Stimulated activated CD4-positive, alpha-beta T cell treated with anti-CD3 and anti-CD28 coated beads, Interleukin-12 subunit alpha, Interleukin-12 subunit beta, amount 100 ng/mL, for 24 hours (primary cell): ENCODE measurements at places on chromosomes 11 and 22.

DNA sequence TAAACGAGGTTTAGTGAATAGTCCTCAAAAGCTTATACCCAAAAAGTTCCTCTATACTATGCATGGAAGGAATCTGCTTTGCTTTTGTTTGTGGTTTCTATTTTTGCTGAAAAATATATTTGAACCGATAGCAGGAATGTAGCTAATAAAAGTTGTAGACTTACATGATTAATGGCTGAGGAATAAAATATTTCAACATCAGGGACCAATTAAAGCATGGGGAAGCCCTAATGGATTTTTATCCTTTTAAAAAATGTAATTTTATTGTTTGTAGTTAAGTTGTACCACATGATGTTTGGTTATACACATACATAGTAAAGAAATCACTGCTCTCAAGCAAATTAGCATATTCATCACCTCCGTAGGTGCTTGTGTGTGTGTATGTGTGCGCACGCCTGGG lies 295.3 kb upstream of the CNTN5 start:
- DNase-seq: no peak

DNA sequence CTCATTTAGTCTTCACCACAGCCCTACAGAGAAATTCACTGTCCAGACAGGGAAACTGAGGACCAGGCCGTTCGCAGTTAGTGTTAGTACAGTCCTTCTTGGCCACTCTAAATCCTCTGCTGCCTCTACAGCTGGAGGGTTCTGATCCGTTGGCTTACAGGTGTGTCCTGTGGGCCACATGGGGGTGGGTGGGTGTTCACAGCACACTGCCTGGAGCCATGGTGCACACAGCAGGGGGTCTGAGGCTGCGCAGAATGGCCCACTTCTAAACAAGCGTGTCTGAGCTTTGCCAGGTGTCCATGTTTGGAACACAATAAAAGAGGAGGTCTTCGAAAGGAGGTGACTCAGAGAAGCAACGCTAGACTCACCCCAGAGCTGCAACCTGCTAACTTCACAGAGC lies 249.0 kb downstream of the ST3GAL4 start:
- DNase-seq: no peak

DNA sequence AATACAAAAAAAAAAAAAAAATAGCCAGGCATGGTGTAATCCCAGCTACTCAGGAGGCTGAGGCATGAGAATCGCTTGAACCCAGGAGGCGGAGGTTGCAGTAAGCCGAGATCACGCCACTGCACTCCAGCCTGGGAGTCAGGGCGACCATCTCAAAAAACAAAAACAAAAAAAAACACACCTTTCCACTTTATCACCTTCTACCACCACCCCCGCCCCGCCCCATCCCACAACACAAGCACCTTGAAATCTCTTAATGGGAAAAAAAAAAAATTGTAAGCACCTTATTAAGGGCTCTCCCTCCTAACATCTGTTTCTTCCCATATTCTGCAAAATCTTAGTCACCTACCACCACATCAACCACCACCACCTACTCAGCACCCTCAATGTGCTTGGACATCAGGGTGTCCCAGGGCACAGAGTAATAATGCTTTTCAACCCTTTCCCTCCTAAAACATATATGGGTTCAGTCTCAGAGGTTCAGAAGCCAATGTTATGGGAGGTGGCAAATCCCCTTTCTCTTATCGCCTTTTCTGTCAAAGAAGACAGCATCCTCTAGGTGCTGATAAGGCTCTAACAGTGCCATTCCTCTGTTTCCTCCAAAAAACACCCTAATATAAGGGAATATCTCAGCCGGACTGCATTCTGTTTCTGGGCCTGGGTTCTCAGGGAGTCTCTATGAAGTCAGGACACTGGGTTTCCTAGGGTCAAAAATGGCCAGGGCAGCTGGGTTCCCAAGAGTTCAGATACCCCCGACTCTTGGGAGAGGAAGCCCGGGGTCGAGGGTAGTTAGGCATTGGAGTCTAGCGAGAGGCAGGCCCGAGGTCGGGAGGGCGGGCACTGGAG lies 718 bp downstream of the INTS5 start:
- DNase-seq: no peak

- DNase-seq: no peak
Measured at GRCh38 chr11:114232400-114233059, 63.7 kb upstream of the NNMT start.

DNA sequence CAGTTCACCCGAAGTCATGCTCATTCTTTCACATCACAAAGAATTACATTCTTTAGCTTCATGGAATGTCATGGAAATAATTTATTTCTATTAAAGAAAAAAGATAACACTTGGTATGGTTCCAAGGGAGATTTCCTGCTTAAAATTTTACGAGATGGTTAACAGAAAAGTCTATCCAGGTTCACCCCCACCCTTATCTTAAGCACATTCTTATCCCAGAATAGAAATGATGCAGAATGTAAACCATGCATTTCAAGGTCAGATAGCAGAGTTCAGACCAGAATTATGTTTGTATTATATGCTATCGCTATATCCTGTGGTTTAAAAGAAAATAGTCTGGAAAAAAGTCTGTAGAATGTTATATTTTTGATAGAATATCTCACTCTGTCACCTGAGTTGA lies 58.7 kb downstream of the GAS2 start:
- DNase-seq: no peak

DNA sequence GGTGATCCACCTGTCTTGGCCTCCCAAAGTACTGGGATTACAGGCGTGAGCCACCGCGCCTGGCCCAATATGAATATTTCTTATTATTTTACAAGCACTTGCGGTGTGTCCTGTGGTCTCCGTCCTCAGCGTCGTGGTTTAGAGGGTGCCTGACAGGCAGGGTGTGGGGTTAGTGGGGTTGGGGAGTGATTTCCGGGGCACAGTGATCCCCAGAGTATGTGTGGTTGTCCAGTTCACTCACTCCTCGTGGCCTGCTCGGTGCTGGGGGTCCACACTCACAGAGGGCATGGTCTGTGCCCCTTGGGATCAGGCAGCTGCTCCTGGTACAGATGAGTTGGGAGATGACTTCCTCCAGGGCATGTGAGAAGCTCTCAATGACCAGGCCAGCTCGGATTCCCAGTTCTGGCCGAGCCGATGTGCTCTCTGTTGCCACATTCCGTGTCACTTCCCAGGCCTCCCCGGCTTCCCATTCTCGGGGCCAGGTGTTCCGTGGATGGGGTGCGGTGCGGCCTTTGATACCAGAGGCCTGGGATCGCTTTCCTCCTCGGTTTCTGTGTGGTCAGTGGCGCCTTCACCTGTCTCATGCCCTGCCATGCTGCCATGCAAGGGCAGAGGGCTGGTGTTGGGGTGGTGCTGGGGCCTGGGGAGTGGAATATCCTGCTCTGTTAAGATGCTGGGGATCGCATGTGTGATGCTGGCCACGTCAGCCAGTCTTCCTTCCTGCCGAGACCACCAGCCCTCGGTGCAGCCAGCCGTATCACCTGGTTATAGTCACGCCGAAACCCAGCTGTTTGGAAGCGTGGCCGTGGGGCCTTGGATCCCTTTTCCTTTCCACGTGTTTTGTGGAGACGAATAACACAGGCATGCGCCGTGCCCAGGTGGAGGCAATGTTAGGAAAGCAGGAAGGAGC lies 39.6 kb downstream of the PARVB start:
- DNase-seq: no peak

- no peak for DNase-seq
Measured at GRCh38 chr11:25562417-25562816, 769.5 kb upstream of the ANO3 start.

DNA sequence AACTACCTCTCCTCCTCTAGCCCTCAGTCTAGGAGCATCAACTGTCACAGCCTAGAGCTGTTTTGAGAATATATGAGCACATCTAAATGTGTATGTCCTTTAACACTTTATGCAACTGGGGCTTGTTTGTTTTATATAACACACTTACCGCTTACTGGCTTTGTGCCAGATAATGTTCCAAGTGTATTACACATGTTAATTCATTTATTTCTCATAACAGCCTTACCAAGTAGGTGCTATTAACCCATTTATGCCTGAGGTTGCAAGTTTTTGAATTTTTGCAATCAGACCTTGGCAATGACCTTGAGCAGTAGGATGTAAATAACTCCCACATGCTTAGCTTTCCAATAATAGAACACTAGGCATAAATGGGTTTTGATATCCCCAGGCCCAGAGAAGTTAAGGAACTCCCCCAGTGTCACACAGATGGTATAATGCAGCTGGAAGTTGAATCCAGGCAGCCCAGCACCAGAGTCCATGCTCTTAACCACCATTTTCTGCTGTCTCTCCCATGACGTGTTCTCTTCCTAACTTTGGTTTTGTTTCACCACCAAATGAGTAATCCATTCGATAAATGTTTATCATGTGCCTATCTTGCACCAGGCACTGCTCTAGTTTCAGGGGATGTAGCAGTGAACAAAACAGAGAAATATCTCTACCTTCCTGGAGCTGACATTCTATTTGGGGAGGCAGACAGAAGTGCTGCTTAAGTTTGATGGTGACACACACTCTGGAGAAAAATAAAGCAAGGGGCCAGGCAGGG lies 23.1 kb downstream of the PRDM11 start:
- no peak for DNase-seq

DNA sequence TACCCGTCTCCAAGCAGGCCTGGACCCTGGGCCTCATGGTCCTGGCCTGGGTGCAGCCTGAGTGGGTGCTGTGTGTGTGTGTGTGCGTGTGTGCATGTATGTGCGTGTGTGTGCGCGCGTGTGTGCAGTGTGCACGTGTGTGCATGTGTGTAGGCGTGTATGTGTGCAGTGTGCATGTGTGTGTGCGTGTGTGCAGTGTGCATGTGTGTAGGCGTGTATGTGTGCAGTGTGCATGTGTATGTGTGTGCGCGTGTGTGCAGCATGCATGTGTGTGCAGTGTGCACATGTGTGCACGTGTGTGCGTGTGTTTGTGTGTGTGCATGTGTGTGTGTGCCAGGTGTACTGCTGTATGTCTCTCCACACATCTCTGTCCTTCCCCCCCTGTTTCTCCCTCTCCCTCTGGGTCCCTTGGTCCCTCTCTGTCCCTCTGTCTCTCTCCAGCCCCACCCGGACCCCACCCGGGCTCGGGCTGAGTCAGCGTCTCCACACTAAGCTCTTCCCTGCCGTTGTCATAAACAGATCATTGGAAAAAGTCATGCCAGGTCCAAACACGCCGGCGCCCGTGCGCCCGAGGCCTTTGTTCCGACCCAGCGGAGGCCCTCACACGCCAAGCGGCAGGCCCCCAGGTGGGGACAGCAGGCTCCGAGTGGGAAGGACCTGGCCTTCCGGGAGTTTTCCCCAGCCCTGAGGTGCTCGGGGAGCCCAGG lies 34.0 kb downstream of the WNT7B start:
- DNase-seq: no peak

- DNase-seq: no peak
Measured at GRCh38 chr22:48566741-48567140, 1260.9 kb downstream of the BRD1 start.

GRCh38 chr22:44686873-44687600 lies 15.0 kb upstream of the PRR5 start:
- DNase-seq: no peak

DNA sequence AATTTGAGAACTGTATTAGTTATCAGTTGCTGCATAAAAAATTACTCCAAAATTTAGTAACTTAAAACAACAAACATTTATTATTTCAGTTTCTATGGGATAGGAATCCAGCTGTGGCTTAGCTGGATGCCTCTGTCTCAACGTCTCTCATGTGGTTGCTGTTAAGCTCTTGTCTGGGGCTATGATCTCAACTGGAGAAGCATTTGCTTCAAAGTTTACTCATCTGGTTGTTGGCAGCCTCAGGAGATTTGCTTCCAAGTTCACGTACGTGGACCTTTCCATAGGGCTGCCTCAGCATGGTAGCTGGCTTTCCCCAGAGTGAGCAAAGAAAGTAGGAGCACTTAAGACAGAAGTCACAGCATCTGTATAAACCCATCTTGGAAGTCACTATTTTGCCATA lies 144.9 kb upstream of the SESN3 start:
- DNase-seq: no peak

DNA sequence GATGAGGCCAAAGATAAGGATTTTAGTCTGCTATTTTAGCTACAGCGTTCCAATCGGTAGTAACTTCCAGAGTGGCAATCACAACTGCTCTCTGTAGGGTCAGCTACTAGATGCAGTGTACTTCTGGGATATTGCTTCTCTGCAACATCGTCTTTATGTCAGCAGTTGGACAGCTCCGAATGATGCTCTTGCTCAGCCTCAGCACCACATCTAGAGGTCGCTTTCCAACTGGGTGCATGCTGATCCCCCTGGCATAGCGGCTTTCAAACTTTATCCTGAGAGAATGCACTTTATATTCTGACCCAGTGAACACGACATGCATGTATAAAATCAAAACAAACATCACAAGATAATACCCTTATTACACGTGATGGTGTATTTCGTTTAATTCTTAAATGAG lies 219.6 kb downstream of the C11orf87 start:
- no peak for DNase-seq

DNA sequence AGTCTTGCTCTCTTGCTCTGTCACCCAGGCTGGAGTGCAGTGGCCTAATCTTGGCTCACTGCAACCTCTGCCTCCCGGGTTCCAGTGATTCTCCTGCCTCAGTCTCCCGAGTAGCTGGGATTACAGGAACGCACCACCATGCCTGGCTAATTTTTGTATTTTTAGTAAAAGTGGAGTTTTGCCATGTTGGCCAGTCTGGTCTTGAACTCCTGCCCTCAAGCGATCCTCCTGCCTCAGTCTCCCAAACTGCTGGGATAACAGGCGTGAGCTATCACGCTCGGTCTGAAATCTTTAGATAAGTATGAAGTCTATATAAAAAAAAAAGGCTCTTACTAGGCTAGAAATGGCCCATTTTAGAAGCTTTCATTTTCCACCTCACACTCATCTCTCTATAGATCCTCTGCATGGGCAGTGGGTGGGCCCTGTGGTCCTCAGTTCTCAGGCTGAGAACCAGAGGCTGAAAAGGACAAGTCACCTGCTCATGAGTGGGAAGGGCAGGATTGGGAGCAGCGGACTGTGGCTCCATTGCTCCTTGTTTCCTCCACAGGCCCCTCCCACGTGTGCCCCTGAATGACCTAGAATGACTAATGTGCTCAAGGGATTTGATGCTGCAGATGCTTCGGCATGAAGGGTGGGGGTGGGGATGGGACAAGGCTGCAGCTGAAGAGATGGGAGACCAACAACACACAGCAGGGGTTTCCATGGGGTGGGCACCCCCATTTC lies 19.8 kb upstream of the PRAME start:
- DNase-seq: no peak

GRCh38 chr22:30094804-30095203 lies 14.5 kb downstream of the HORMAD2 start:
- DNase-seq: no peak
